ENCODE measurements at places on chromosomes 7 and 10.
A peak's percentile ranks its signal among the peaks of the same experiment; 100 is the strongest.

GRCh38 chr7:138891446-138891810 lies 89.8 kb downstream of the KIAA1549 start:
- no peak for DNase-seq

DNA sequence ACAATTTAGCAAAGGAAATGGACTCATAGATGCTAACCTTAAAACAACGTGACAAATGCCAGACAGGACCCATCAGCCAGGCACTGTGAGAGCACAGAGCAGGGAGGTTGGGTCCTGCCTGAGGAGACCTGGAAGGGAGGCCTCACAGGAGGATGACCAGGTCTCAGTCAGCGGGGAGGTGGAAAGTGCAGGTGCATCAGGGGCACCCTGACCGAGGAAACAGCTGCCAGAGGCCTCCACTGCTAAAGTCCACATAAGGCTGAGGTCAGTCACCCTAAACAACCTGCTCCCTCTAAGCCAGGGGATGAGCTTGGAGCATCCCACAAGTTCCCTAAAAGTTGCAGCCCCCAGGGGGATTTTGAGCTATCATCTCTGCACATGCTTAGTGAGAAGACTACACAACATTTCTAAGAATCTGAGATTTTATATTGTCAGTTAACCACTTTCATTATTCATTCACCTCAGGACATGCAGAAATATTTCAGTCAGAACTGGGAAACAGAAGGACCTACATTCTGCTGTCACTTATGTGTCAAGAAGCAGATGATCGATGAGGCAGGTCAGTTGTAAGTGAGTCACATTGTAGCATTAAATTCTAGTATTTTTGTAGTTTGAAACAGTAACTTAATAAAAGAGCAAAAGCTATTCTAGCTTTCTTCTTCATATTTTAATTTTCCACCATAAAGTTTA lies 157.6 kb upstream of the LANCL2 start:
- DNase-seq = no peak

DNA sequence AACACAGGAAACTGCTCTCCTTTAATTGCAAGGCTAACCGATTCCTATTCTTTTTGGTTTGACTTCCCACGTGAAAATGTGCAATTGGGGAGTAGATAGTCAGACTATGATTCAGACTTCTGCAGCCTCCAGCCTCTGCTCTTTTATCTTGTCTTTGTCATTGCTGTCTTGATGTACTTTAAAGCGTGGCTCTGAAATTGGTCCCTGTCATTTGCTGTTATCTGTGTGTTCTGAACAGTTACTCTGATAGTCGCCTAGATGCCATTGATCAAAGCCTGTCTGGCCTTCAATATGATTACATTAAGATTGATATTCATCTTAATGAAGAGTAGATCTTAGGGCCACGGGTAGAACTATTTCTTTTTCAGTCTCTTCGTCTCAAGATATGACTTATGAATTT lies 799.2 kb downstream of the REEP3 start:
- no peak for DNase-seq

GRCh38 chr7:34895202-34895601 lies 142.1 kb downstream of the DPY19L1 start:
- no peak for DNase-seq

- no peak for DNase-seq
Measured at GRCh38 chr10:94027197-94027596, 33.5 kb downstream of the PLCE1 start.

DNA sequence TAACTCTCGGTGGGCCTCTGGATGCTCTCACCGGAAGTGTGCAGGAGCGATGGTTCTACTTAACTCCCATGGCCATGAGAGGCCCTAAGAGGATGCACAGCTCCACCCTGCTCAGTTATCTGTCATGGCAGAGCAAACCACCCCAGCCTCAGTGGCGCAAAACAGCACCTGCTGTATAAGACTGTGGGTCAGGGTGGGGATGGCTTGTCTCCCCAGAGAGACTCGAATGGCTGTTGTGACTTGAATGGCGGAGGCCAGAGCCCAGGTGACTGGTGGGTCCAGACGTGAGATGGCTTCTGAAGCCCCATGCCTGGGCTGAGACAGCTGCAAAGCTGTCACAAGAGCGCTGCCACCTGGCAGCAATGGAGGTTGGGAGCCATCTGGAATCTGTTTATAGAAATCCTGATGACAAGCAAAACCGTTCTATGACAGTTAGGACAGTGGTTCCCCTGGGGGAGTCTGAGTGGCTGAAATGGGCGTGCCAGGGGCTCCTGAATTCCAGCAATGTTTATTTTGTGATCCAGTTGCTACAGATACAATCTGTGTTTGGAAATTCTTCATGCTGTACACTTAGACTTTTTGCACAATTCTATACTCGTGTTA lies 490.5 kb downstream of the TCERG1L start:
- no peak for DNase-seq

DNA sequence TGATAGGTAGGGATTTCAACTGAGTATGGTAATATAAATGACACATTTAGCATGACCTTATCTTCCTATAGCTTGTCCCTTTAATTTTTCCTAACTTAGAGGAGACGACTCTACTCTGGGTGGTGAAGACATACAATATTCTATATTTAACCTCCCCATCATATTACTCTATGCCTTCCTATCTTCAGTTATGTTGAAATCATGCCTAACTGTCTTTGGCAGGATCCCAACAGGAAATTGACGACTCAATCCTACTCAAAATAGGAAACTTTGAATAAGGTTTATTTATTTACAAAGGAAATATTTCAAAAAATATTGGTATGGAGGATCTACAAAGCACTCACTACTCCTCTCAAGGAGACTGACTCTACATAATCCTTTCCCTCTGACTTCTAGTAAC lies 24.1 kb upstream of the SEMA3A start:
- DNase-seq = no peak

DNA sequence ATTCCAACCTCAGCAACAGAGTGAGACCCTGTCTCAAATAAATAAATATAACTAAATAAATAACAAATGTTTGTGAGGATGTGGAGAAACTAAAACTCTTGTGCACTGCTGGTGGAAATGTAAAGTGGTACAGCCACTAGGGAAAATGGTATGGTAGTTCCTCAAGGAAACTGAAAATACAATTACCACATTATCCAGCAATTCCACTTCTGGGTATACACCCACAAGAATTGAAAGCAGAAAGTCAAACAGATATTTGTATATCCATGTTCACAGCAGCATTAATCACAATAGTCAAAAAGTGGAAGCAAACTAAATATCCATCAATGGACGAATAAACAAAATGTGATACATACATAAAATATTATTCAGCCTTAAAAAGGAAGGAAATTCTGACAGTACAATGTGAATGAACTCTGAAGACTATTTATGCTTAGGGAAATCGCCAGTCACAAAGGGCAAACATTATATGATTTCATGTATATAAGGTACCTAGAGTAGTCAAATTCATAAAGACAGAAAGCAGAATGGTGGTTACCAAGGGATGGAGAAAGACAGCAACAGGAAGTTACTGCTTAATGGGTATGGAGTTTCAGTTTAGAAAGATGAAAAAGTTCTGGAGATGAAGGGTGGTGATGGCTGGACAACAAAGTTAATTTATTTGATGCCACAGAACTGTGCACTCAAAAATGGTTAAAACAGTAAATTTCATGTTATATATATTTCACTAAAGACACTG lies 9.8 kb downstream of the ARHGAP12 start:
- no peak for DNase-seq

DNA sequence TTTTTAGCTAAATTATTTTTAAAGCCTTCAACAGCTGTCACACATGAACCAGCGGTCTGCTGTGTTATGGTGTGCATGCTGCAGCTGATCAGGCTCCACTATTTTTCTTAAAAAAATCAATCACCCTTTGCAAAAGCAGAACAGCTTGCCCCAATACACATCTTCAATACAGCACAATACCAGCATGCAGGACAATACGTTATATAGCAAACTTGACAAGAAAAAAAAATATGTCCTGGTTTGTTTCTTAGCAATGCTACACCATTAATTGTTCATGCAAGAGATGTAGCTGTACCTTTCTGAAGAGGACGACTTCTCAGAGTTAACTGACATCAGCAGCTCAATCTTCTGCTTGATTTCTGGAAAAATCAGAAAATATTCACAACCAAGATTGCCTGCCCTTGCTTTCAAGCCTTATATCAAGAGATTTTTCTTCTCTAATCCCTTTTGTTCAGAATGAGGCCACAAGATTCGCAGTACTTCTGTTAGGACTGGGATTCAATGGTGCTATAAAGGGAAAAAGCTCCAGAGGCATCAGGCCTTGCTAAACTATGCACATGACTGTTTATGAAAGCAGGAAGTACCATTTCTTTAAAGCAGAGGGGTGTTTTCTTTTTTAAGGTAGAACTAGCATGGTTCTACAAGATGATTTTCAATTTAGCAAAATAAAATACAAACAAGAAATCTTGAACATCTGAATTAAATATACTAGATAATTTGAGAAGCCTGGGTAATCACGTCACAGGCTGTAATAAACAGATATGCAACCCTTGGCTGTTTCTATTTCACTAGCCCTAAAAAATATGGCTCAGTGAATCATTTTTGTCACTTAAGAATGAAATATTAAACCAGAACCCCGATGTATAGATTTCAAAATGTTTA lies 120.0 kb downstream of the SRPK2 start:
- DNase-seq = no peak

GRCh38 chr10:61452151-61452651 lies 980 bp downstream of the TMEM26 start:
- DNase-seq = peak; percentile 59

GRCh38 chr7:128869944-128870285 lies 7.3 kb downstream of the ATP6V1F start:
- DNase-seq = no peak

GRCh38 chr7:108503112-108504026 lies 22.6 kb downstream of the PNPLA8 start:
- no peak for DNase-seq

- DNase-seq = no peak
Measured at GRCh38 chr7:132575982-132576720, at the start of gene PLXNA4. Gene PLXNA4, minus strand, starts transcription at chr7:132576470. Its CDS starts 67,777 bp downstream, at chr7:132508693.

GRCh38 chr10:75444781-75445386 lies 13.5 kb downstream of the LRMDA start:
- no peak for DNase-seq

DNA sequence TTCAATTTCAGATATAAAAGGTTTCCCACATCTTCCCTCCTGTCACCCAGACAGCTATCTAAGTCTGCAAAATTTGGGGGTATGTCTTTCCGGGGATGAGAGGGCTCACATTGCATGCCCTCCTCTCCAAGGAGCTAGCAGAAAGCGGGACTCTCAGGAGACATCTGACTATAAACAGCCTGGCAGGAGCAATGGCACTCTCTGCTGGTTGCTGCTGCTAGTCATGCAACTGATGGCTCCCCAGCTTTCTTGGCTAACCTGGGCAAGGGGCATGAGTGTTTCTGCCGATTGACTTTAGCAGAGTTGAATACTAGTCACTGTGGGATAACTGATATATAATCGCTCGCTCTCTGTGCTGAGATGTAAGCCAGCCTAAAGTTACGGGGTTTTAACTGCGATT lies 12.0 kb downstream of the TBX20 start:
- DNase-seq = no peak

DNA sequence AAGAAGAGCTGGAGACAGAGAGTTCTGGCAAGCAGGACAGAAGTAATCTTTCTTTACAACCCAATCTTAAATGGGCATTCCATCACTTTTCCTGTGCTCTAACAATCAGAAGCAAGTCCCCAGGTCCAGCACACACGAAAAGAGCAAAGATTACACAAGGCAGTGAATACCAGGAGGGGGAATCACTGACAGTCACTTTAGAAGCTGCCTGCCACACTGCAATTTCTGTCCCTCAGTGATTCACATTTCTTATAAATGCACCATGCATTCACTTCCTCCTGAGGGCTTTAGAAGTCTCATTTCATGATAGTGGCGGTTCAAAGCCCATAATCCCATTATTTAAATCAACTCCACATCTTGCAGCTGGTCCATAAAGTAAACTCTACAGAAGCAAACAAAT lies 362.5 kb downstream of the POM121L12 start:
- DNase-seq = no peak

DNA sequence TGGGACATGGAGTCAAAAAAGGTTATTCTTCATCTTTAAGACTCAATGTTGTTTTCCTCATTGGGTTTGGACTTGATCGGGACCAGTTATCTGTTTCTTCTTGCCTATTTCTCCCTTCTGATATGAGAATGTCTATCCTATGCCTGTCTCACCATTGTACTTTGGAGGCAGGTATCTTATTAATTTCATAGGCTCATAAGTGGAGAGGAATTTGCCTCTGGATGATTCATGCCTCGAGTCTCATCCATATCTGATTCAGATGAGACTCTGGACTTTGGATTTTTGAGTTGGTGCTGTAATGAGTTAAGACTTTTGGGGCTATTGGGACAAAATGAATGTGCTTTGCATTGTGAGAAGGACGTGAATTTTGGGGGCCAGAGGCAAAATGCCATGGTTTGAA lies 36.2 kb upstream of the CCDC7 start:
- no peak for DNase-seq

- no peak for DNase-seq
Measured at GRCh38 chr7:47461161-47461560, 120.8 kb downstream of the TNS3 start.

GRCh38 chr7:92296880-92297445 lies 51.2 kb downstream of the ANKIB1 start:
- DNase-seq = no peak

DNA sequence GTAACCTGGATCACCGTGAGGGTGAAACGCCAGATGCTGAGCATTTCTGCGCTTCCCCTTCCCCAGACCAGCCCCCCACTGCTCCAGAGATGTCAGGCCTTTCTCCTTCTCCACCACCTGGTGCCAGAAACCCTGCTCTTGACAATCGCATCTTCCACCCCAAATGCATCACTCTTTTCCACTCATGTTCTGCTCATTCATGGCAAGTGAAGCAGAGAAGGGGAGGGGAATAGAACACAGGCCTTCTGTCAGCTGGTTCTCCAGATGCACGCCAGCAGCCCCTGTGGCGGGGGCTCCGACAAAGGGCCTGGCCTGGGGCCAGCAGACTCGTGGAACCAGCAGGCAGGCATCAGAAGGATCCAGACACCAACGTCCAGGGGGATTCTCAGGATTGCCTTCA lies 68.5 kb upstream of the SVIL start:
- DNase-seq = peak; percentile 39

- DNase-seq = no peak
Measured at GRCh38 chr7:101216001-101216859, 1.2 kb downstream of the PLOD3 start.

DNA sequence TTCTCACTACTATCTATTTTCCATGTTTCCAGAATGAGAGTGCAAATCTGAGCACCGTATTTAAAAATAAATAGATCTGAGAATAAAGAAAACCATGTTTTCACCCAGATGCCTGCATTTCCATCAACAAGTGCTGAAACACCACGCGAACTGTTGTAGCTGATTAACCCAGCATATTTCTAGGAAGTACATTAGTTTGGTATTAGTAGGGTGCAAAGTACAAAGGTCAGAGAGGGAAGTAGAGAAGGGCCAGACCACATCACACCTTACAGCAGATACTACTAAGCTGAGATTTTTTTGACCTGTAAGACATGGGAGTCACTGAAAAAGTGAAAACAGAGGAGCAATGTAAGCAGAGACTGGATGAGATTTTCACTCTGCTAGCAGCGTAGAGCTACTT lies 181.3 kb downstream of the IMMP2L start:
- no peak for DNase-seq
